ENCODE measurements at places on chromosomes 1 and 21. TPM values are rescaled to one million over a fixed set of nuclear protein-coding genes. Genes with fewer than 3 reads are reported as not detected.

GRCh38 chr1:246725191-246725590, 982 bp downstream of the SCCPDH start:
- no peak for DNase-seq

C1orf159 gene
- total RNA-seq: 17.9 TPM

ESRRG gene
- not detected for total RNA-seq

UQCRHL gene
- total RNA-seq: 1.5 TPM

All from osteocyte (in vitro differentiated cells).